ENCODE measurements at places on chromosomes 2 and 18. TPM values are rescaled to one million over a fixed set of nuclear protein-coding genes. Genes with fewer than 3 reads are reported as not detected.

The KLHL41 gene
- 0.14 TPM for total RNA-seq

The PGAP1 gene
- total RNA-seq: 17.8 TPM

The METTL21A gene
- 39.2 TPM for total RNA-seq

DNA sequence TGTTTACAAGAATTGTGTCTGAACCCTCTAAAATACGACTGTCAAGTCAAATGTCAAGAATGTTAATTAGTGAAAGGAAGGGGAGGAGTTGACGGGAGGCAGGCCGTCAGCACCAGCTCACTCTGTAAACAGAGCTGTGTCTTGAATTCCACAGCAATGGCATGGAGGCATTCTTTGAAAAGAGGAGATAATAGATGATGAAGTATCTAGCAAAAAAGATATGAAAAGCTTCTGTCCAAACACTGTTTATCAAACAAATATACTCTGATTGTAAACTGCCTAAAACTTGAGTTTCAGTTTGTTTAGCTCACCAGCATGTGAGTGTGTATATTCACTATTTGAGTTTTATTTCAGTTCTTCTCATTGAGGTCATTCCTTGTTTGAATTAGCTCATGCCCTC, 94.7 kb upstream of the CDC42EP3 start:
- DNase-seq: no peak

GRCh38 chr2:226398580-226398979, 401.0 kb downstream of the IRS1 start:
- no peak for DNase-seq

DNA sequence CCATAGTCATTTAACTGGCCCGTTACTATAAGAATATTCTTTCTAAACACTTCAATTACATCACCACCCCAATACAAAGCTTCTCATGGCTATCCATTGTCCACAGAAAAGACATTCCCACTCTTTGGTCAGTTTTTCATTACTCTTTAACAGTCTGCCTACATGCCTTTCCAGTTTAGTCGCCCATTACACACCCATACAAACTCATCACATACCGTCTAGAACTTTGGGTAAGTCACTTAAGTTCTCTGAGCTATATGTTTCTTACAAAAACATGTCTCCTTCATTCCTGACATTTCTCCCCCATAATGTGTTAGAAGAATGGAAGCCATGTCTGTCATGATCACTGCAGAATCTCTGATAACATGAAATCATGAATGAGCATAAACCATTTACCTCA, 108.2 kb upstream of the STK17B start:
- no peak for DNase-seq

DNA sequence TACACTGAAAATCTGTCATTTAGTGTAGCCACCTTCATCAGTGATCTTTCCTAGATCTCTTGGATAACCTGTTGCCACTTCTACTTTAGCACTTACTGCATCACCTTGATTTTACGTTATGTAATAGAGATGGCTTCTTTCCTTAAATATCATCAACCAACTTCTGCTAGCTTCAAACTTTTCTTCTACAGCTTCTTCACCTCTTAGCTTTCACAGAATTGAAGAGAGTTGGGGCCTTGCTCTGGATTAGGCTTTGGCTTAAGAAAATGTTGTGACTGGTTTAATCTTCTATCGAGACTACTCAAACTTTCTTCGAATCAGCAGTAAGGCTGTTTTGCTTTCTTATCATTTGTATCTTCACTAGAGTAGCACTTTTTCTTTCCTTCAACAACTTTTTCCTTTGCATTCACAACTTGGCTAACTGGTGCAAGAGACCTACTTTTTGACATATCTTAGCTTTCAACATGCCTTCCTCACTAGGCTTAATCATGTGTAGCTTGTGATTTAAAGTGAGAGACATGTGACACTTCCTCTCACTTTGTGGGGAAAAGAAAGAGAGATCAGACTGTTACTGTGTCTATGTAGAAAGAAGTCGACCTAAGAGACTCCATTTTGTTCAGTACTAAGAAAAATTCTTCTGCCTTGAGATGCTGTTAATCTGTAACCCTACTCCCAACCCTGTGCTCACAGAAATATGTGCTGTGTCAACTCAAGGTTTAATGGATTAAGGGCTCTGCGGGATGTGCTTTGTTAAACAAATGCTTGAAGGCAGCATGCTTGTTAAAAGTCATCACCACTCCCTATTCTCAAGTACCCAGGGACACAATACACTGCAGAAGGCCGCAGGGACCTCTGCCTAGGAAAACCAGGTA, 99.6 kb downstream of the ATL2 start:
- DNase-seq: no peak

Measured in activated naive CD8-positive, alpha-beta T cell treated with anti-CD3 and anti-CD28 coated beads for 36 hours (primary cell).